Pons (tissue), 1 donor: ENCODE measurements at places on chromosomes 1 and 21.

GRCh38 chr1:89732206-89732605, 88.6 kb upstream of the LRRC8D start:
- DNase-seq: no peak

GRCh38 chr1:230169454-230170152, 102.6 kb downstream of the GALNT2 start:
- DNase-seq: peak; percentile 83

GRCh38 chr1:227068883-227069282, 128.8 kb downstream of the COQ8A start:
- DNase-seq: no peak

GRCh38 chr1:83555871-83556270, 443.1 kb downstream of the TTLL7 start:
- DNase-seq: no peak

- DNase-seq: no peak
Measured at GRCh38 chr1:204260601-204261197, 46.9 kb upstream of the GOLT1A start.

GRCh38 chr1:208083016-208083714, 161.0 kb downstream of the PLXNA2 start:
- no peak for DNase-seq

GRCh38 chr1:59214248-59215208, 82.4 kb upstream of the FGGY start:
- no peak for DNase-seq

- DNase-seq: no peak
Measured at GRCh38 chr1:7705908-7706216, 65.2 kb upstream of the VAMP3 start.

DNA sequence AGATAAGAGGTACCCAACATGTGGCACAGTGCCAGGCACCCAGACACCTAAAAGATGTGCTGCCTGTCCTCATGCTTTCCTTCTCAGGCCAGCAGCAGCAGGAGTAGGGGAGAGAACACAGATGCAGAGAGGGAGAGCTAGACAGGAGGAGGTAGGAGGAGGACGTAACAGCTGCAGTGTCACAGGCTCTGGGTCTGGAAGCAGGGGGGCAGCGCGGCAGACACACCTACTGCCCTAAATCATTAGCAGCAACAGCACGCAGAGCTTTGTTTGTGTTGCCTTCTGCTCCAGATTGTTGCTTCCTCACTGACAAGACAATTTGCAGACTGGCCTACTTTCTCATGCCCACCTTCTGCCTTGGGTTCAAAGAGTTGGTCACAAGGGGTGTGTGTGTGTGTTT, 196.7 kb upstream of the DAB1 start:
- DNase-seq: no peak

DNA sequence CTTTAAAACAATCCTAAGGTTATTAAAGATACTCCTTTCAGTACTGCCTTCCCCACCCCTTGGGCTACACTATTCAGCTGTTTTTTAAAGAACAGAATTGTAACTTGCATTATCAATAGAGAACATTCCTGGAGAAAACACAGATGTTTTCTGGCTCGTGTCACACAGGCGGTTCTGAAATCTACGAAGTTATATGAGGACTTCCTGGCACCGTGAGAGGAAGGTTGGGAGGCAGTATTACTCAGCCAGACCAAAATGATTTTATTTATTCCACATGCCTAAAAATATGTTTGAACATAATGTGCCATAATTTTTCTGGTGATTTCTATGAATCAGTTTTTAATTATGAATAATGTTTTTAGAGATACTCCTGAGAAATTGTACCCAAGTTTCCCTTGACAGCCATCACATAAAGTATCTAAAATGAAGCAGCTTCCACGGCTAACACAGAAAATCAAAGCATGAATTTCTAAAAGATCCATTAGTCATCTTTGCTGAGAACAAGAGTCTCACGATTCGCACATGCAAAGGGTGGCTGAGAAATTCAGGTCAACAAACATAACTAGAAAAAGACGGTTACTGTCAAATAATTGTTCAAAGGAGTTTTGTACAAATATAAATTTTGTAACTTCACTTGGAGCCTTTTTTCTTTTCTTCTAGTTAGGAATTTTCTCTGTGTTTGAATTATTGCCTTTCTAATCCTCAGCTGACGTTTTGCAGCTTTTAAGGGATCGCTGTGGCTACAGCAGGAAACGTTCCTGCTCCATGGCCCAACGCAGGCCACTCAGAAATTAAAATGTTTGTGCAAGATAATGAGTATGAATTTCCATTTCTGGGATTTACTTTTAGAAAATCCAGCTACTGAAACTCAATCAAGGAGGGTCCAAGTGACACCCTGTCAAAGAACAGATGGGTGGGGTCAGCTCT, 8.0 kb upstream of the SIM2 start:
- no peak for DNase-seq

DNA sequence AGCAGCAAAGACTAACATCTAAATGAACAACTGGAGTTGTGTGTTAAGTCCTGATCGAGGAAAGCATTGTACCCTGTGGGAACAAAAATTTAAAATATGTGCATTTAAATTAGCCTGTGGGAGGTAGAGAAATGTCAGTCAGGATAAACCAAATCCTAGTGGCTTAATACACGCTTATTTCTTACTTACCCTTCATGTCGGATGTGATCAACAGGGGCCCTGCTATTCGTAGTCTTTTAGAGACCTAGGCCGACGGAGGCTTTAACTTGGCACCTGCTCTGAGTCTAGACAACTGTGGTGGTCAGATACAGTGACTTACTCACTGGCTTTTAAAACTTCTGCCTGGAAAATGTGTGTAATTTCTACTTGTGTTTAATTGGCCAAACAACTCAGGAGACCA, 10.2 kb downstream of the GSTM3 start:
- no peak for DNase-seq

- no peak for DNase-seq
Measured at GRCh38 chr1:232223183-232223708, 406.7 kb downstream of the SIPA1L2 start.

GRCh38 chr1:156623946-156624813, 5.0 kb downstream of the HAPLN2 start:
- DNase-seq: no peak

DNA sequence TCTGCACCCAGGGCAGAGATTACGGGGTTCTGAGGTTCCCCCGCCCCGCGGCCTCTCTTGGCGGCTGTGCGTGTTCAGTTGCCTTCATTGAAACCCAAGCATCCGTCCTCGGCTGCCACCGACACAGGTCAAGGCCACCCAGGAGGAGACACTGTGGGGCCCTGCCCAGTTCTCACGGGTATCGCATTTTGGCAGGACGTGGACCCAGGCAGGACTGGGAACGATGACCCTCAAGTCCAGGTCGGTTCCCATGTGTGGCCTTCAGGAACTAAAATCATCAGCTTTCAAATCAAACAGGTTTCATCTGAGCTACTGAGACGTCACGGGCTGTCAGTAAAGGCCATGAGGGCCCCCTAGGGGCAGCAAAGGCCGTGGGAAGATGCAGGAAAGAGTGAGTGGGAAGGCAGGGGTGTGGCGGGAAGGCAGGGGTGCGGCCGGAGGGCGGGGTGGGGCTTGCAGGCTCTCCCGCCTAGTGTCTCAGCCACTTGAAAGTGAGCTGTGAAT, 7.0 kb upstream of the C1orf174 start:
- DNase-seq: peak; percentile 15

DNA sequence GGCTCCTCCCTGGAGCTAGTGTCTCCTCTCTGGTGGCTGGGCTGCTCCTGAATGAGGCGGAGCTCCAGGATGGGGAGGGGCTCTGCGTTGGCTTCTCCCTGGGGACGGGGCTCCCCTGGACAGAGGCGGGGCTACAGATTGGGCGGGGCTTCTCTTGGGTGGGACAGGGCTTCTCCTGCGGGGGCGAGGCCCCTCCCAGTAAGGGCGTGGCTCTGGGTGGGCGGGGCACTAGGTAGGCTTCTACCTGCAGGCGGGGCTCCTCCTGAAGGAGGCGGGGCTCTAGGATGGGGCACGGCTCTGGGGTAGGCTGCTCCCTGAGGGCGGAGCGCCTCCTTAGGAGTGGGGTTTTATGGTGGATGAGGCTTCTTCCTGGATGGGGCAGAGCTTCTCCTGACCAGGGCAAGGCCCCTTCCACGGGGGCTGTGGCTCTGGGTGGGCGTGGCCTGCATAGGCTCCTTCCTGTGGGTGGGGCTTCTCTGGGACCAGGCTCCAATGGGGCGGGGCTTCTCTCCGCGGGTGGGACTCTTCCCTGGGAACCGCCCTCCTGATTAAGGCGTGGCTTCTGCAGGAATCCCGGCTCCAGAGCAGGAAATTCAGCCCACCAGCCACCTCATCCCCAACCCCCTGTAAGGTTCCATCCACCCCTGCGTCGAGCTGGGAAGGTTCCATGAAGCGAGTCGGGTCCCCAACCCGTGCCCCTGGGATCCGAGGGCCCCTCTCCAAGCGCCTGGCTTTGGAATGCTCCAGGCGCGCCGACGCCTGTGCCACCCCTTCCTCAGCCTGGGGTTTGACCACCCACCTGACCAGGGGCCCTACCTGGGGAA, 22.7 kb upstream of the ARF1 start:
- no peak for DNase-seq

DNA sequence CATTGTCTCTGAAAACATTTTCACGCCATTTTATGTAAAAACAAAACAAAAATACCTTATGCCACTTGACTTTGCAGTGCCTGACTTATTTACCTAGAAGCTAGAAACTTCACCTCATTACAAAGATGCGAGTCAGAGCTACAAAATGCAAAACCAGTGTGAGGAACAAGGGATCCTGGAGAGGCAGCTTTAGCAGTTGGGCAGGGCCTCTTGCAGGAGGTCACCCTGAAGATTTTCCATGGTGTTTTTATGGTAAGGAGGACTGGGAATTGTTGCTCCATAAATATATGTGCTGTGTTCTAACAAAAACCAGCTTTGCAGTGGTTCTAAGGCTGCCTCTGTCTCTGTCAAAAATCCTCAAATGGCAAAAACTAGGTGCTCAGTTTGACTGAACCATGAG, 36.4 kb upstream of the TARBP1 start:
- no peak for DNase-seq

GRCh38 chr1:175152006-175152652, 40.4 kb downstream of the KIAA0040 start:
- DNase-seq: peak; percentile 35

DNA sequence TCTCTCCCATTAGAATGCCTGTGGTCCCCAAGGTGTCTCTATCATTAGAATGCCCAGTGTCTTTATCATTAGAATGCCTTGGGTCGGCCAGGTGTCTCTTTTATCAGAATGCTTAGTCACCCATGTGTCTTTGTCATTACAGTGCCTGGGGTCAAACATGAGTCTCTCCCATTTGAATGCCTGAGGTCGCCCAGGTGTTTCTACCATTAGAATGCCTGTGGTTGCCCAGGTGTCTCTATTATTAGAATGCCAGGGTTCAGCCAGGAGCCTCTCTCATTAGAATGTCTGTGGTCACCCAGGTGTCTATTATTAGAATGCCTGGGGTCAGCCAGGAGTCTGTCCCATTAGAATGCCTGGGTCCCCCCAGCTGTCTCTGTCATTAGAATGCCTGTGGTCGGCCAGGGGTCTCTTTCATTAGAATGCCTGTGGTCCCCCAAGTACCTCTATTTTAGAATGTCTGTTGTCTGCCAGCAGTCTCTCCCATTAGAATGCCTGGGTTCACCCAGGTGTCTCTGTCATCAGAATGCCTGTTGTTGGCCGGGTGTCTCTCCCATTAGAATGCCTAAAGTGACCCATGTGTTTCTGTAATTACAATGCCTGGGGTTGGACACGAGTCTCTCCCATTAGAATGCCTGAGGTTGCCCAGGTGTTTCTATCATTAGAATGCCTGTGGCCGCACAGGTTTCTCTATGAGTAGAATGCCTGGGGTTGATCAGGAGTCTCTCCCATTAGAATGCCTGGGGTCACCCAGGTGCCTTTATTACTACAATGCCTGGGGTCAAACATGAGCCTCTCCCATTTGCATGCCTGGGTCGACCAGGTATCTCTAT, 57.1 kb downstream of the RNF187 start:
- DNase-seq: no peak

GRCh38 chr1:221097479-221098281, 218.4 kb downstream of the HLX start:
- DNase-seq: no peak

DNA sequence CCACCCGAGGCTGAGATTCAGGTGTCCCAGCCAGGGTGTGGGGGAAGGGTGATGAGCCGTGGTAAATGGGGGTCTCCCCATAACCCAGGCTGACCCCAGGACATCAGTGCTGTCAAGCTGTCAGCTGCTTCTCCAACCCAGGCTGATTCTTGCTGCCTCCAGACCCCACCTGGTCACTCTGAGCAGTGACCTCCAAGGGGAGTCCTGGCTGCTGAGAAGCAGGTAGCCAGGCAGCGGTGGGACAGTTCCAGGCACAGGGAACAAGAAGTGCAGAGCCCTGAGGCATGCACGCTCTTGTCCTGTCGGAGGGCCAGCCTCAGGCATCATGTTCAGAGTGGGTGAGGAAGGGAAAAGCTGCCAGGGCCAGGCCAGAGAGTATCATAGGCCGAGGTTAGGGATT, 1.1 kb downstream of the ESPN start:
- DNase-seq: no peak

- DNase-seq: no peak
Measured at GRCh38 chr1:118960567-118961136, 27.5 kb downstream of the TBX15 start.

DNA sequence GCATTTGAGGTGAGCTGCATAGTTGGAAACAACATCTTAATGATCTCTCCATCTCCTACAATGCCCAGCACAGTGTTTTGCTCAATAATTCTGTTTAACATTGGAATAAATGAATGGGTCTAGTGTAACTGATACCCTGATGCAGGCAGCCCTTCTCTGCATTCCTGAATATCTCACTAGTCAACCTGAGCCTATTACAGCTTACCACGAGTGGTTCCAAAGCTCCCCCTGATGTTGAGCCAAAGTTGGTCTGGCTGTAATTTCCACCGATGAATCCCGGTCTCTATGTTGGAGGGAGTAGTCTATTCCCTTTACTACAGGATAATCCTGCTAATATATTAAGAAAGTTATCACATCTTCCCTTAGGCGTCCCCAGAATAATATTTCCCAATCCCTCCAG, 63.8 kb downstream of the ZBTB18 start:
- DNase-seq: no peak

DNA sequence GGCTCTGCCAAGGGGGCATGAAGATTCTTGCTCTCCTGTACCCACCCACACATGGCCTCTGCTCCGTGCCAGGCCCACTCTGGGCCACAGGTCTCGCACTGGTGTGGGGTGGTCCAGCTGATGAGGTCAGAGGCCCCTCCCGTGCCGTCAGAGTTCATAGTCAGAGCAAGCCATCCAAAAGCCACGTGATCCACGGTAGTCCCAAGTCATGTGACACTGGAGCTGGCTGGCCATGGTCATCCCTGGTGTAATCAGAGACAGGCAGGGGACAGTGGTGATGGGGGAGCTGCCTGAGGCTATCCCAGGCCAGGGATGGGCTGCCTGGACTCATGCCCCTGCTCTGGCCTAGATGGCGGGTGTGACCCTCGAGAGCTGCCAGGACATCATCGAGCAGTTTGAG, 10.5 kb downstream of the PLCH2 start:
- DNase-seq: no peak

DNA sequence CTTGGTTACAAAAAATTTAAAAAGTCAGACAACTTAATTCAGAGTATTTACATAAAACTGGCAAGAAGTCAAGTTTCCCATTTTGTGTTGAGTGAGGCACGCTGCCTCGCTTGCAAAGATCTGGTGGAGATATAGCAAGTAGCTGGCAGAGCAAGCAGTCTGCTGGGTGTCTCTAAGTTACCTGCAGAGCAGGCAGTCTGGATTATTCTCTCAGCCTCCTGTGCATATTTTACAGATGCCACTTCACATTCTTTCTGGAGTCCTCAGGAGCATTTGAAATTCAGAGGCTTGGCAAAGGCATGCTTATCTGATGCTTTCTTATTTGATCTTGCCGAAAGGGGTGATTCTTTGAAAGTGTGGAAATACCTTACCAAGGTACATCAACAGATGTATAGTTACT, 640.4 kb upstream of the ADGRL4 start:
- DNase-seq: no peak
